ENCODE measurements at places on chromosomes 12 and 14. TPM values are rescaled to one million over a fixed set of nuclear protein-coding genes. Genes with fewer than 3 reads are reported as not detected.
A peak's percentile ranks its signal among the peaks of the same experiment; 100 is the strongest.

DNA sequence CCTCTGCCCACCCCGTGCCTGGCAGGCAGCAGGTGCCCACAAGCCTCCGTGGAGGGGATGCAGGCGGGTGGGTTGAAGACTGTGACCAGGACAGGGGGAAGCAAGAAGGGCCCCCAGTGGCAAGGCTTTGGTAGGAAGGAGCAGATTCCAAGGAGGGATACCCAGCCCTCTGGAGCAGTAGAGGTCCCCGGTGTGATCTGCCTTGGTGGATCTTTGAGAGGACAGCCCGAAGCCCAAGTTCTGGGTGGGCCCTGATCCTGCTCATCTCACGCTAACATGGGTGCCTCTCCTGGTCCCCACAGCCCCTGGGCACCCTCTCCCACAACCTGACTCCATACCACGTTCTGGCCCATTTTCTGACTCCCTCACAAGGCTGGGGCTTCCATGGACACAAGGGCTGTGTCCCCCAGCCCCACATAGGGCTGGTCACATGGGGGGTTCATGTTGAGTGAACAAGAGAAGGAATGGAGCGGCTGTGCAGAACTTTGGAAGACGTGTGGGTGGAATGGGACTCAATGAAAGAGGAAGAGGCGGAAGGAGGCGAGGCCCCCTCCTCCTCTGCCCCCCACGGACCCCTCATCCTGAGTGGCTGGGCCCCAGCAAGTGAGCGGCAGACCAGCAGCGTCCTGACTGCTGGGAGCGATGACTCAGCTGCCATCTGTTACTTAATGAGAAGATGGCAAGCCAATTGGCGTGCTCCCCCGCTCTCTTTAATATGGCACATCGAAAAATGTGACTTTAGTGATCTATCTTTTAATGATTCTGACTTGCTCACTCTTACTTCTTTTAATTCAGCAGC is 77.0 kb upstream of the BCL11B start:
- H3K27me3 ChIP-seq: peaks cover 2% of the 10 kb centered on the region
- H3K36me3 ChIP-seq: no peaks in the 10 kb centered on the region
- no peak overlapping the region for H3K4me3 ChIP-seq
- DNase-seq: no peak

GRCh38 chr12:114661245-114661644 is 22.7 kb downstream of the TBX3 start:
- no peak for DNase-seq
- no peak overlapping the region for H3K4me3 ChIP-seq
- H3K27me3 ChIP-seq: peaks cover 31% of the 10 kb centered on the region
- no peaks in the 10 kb centered on the region for H3K4me1 ChIP-seq
- no peaks in the 10 kb centered on the region for H3K36me3 ChIP-seq

DNA sequence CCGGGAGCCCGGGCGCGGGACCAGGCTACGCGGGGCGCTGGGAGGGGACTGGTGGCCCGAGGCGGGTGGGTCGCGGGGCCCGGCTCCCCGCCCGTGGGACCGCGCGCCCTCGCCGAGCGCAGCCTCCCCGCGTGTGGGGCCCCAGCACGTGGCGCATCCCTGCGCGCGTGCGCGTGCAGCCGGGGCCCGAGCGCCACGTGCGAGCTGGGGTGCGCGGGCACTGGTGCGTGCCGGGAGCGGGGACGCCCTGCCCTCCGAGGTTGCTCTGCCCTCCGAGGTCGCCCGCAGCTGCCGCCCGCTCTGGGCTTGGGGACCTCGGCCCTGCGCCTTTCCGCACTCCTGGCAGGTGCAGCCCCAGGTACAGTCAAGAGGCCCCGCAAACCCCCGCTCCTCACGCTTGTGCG is 365 bp upstream of the CCDC88C start:
- no peaks in the 10 kb centered on the region for H3K27me3 ChIP-seq
- H3K27ac ChIP-seq: peak overlapping the region; percentile 78
- H3K4me1 ChIP-seq: peaks cover 40% of the 10 kb centered on the region
- peak overlapping the region; percentile 56 for H3K4me3 ChIP-seq

- no peaks in the 10 kb centered on the region for H3K36me3 ChIP-seq
- H3K27ac ChIP-seq: no peak overlapping the region
- H3K4me3 ChIP-seq: no peak overlapping the region
- H3K4me1 ChIP-seq: peaks cover 3% of the 10 kb centered on the region
These were observed 72.0 kb upstream of the CCND2 start for GRCh38 chr12:4201333-4202100.

DNA sequence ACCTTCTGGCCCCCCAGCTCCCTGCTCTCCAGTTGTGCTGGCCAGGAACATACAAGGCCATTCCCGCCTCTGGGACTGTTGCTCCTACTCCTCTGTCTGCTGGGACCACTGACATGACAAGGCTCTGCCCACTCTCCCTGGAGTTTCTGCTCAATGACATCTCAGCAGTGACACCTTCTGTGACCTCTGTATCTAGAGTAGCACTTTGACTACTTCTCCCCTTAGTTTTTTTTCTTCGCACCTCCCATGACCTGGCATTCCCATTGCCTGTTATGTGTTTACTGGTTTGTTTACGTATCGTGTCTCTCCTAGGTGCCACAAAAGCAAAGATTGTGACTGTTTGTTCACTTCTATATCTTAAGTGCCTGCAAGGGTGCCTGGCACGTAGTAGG is 40.1 kb upstream of the TMEM263 start:
- no peaks in the 10 kb centered on the region for H3K36me3 ChIP-seq
- H3K27ac ChIP-seq: no peak overlapping the region
- H3K4me3 ChIP-seq: no peak overlapping the region
- H3K27me3 ChIP-seq: no peaks in the 10 kb centered on the region
- no peak for DNase-seq
- peaks cover 12% of the 10 kb centered on the region for H3K4me1 ChIP-seq

DNA sequence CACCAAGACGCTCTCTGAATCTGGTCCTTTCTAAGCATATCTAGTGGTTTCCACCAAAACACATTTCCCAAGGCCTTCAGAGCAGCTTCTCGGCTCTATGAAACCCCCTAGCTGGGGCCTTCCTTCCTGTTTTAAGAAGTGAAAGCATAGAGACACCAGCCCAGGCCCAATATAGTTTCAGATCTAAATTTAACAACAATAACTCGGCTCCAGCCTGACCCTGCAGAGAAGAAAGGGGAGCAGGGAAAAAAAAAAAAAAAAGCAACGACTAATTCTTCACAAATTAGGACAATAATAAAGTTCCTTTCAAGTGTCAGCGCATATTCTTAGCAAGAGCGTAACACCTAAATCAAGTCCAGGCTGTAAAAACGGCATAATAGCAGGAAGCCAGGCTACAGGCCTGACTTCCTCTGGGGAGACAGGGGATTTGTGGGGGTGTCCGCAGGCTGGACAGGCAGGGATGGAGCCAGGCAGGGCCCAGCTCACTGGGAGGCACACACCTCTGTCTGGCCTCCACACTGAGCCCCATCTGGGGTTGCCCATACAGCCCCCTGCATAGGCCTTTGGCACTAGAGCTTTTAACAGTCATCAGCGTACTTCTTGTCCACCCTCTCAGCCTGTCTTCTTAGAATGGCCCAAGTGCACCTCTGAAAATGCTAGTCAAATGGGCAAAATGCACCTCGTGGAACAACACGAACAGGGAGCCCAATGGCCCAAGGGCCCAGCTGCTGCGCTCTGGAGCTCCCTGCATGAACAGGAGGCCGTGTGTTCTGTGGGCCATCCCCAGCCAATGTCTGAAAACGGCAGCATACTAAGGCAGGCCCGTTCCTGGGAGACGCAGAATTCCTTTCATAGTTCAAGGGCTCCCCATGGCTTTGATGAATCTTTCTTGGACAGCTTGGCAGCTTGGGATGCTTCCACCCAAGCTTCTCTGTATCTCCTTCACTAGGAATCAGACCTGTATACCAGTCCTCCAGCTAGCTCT is 772.9 kb downstream of the MED13L start:
- H3K4me3 ChIP-seq: no peak overlapping the region
- no peaks in the 10 kb centered on the region for H3K4me1 ChIP-seq
- no peaks in the 10 kb centered on the region for H3K27me3 ChIP-seq
- DNase-seq: no peak
- H3K36me3 ChIP-seq: no peaks in the 10 kb centered on the region

- no peaks in the 10 kb centered on the region for H3K27me3 ChIP-seq
- no peak overlapping the region for H3K4me3 ChIP-seq
- no peaks in the 10 kb centered on the region for H3K36me3 ChIP-seq
- no peak for DNase-seq
These were observed 267.1 kb upstream of the PRKD1 start for GRCh38 chr14:30194741-30195148.

DNA sequence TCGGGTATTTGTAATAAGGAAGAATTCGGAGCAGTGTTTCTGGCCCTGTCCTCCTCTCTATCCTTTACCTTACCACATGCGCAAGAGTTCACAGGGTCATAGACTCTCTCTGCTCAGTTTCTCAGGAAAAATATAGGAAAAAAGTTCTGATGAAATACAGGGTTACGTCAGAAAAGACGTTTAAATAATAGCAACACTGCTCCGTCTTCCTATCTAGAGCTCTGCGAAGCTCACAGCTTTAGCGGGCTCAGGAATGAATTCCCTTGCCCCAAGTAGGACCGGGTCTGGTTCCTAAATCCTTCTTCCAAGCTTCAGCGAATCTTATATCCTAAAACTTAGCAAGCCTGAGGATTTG is 365 bp downstream of the CCDC59 start:
- DNase-seq: no peak
- H3K4me3 ChIP-seq: peak overlapping the region; percentile 79
- H3K4me1 ChIP-seq: peaks cover 10% of the 10 kb centered on the region
- peak overlapping the region; percentile 89 for H3K27ac ChIP-seq
- H3K36me3 ChIP-seq: peaks cover 39% of the 10 kb centered on the region

DNA sequence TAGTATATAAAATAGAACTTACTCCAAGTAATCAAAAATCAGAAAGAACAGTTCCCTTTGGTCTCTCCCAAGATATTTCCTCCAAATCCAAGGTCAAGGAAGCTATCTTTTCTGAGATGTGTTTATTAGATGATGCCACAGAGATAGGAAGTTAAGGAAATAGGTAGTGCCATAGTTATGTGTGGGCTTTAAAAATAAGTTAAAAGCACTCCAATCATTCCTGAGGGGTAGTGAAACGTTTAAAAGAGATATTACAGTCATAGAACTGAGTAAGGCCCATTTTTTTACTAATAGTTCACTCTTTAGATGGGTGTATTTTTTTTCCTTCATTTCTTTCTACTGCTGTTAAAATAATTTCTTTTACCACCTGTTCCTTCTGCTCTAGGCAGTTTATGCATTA is 1630.9 kb upstream of the SEL1L start:
- DNase-seq: no peak
- no peak overlapping the region for H3K27ac ChIP-seq
- no peaks in the 10 kb centered on the region for H3K4me1 ChIP-seq
- H3K4me3 ChIP-seq: no peak overlapping the region
- no peaks in the 10 kb centered on the region for H3K36me3 ChIP-seq

DNA sequence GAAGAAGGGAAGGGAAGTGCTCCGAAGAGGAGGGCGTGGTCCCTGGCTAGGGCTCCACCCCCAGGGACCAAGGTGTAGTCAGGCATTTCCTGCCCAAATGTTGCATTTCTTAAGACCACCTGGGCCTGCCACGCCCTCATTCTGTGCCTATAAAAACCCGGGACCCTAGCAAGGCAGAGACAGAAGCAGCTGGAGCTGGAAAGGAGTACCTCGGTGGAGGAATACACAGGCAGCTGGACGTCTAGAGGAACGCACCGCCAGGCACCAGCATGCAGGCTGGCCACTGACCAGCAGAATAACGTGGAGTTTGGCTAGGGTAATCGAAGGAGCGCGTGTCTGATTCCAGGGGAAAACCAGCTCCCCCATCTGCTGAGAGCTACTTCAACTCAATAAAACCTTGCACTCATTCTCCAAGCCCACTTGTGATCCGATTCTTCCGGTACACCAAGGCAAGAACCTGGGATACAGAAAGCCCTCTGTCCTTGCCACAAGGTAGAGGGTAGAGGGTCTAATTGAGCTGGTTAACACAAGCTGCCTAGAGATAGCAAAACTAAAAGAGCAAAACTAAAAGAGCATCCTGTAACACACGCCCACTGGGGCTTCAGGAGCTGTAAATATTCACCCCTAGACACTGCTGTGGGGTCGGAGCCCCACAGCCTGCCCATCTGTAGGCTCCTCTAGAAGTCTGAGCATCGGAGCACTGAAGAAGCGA is 21.0 kb downstream of the CFL2 start:
- H3K27me3 ChIP-seq: no peaks in the 10 kb centered on the region
- no peak overlapping the region for H3K27ac ChIP-seq
- no peaks in the 10 kb centered on the region for H3K36me3 ChIP-seq
- peaks cover 7% of the 10 kb centered on the region for H3K4me1 ChIP-seq
- no peak overlapping the region for H3K4me3 ChIP-seq

GRCh38 chr12:107318806-107319532 is 225.6 kb upstream of the CRY1 start:
- H3K4me1 ChIP-seq: peaks cover 40% of the 10 kb centered on the region
- no peak overlapping the region for H3K27ac ChIP-seq
- no peaks in the 10 kb centered on the region for H3K36me3 ChIP-seq
- DNase-seq: no peak

DNA sequence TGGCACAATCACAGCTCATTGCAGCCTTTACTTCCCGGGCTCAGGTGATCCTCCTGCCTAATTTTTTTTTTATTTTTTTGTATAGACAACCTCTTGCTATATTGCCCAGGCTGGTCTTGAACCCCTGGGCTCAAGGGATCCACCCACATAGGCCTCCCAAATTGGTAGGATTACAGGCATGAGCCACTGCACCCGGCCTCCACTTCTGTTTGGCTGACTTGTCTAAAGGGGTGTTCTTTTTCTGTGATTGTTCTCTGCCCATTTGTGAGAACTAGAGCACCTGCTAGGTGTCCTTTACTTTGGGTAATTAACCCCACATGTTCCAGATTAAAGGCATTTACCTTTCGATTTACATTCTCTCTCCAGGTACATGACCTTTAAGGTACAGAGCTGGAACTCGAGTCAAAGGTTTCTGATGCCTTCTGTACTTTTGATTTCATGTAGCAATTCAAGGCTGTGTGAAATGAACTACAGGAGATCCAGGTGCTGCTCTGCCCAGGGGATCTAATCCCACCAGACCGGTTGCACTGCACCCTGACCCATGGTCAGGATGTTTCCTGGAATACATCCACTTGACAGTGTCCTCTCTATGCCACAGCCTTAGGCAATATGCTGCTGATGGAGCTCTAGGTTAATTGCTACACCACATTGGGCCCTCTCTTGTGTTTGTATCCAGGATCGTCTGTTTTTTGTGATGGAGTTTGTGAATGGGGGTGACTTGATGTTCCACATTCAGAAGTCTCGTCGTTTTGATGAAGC is 163.6 kb downstream of the PRKCH start:
- H3K27me3 ChIP-seq: no peaks in the 10 kb centered on the region
- H3K4me1 ChIP-seq: peaks cover 33% of the 10 kb centered on the region
- no peak overlapping the region for H3K27ac ChIP-seq
- H3K4me3 ChIP-seq: no peak overlapping the region
- peaks cover 90% of the 10 kb centered on the region for H3K36me3 ChIP-seq
- no peak for DNase-seq

- no peak overlapping the region for H3K4me3 ChIP-seq
- no peak for DNase-seq
These were observed 160.1 kb downstream of the EPS8 start for GRCh38 chr12:15629108-15629507.

Gene KRT6B
- not detected for total RNA-seq

Gene ZNF219
- total RNA-seq: 15.2 TPM

Gene TAS2R30
- total RNA-seq: 5.6 TPM

Gene ATP5F1B
- total RNA-seq: 318 TPM

Gene KRT85
- total RNA-seq: not detected

Gene OAS2
- total RNA-seq: 15.0 TPM

All from CD4-positive, alpha-beta T cell (primary cell).